ENCODE measurements at places on chromosomes 1 and 21.

DNA sequence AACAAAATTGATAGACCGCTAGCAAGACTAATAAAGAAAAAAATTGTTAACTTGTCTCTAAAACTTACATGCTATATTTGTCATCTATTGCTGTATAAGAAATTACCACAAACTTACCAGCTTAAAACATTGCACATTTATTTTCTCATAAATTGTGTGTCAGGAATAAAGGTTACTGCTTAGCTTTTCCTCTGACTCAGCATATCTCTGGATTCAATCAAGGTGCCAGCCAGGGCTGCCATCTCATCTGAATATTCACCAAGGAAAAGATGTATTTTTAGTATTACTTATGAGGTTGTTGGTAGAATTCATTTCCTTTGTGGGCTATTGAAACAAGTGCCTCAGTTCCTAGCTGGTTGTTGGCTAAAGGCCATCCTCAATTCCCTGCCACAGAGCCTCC is 912.6 kb upstream of the NEGR1 start:
- DNase-seq = no peak

DNA sequence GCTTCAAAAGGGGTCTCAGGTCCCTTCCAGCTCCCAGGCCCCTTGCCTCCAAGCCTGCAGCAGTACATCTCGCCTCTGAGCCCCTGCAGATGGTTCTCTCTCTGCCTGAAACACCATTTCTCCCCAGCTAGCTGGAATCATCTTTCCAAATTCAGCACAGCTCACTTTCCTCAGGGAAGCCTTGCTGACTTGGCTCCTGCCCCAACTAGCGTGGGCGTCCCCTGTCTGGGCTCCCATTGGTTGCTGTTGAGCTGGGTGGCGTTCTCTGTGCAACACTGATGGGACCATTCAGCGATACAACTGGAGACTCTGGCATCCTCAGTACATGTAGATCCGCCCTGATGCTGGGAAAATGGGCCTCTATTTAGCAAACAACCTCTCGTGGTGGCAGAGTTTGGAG is 141.3 kb upstream of the IGSF21 start:
- no peak for DNase-seq

- DNase-seq = no peak
Measured at GRCh38 chr1:162906485-162906884, 45.5 kb upstream of the CCDC190 start.

- DNase-seq = no peak
Measured at GRCh38 chr1:3481836-3482375, 27.4 kb downstream of the ARHGEF16 start.

- no peak for DNase-seq
Measured at GRCh38 chr1:175062858-175063257, 4.8 kb upstream of the TNN start.

GRCh38 chr21:26140164-26140579 is 30.4 kb downstream of the APP start:
- DNase-seq = no peak
